ENCODE measurements at places on chromosomes 1 and 21. TPM values are rescaled to one million over a fixed set of nuclear protein-coding genes. Genes with fewer than 3 reads are reported as not detected.

LRRC7 gene
- total RNA-seq = 19.5 TPM

- peak; percentile 91 for DNase-seq
Observed at GRCh38 chr1:31376375-31377134, 3.7 kb upstream of the FABP3 start.

GRCh38 chr1:202164271-202165037, 4.1 kb upstream of the PTPN7 start:
- no peak for DNase-seq

ZZZ3 gene
- 121 TPM for total RNA-seq

- no peak for DNase-seq
Observed at GRCh38 chr1:7109901-7110300, 324.6 kb downstream of the CAMTA1 start.

DNA sequence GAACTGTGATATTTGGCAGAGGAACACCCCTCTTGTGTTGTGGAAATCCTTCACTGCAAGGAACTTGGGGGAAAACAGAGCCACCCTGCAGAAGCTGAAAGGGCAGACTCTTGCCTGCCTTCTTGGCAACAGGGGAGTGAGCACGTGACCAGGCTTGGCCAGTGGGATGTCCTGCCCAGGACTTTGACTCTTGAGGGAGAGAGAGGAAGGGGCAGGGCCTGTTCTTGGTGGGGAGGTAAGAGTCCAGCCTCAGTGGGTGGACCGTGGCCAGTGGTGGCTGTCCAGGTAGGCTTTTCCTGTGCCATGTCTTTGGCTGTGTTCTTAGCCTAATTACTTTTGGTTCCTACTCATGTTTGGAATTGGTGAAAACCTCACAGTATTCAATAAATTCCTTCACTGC, 8.6 kb upstream of the AK2 start:
- no peak for DNase-seq

- no peak for DNase-seq
Observed at GRCh38 chr1:58573705-58574591, 3.1 kb downstream of the TACSTD2 start.

All from spinal cord (tissue), 10 donors.